ENCODE measurements at places on chromosomes 2 and 18.
A peak's percentile ranks its signal among the peaks of the same experiment; 100 is the strongest.

- no peak for DNase-seq
Observed at GRCh38 chr2:172031536-172031935, 31.8 kb downstream of the METAP1D start.

GRCh38 chr2:10085668-10086059 lies 5.5 kb upstream of the CYS1 start:
- DNase-seq, result no peak

GRCh38 chr2:104793966-104794365 lies 59.9 kb upstream of the POU3F3 start:
- no peak for DNase-seq

DNA sequence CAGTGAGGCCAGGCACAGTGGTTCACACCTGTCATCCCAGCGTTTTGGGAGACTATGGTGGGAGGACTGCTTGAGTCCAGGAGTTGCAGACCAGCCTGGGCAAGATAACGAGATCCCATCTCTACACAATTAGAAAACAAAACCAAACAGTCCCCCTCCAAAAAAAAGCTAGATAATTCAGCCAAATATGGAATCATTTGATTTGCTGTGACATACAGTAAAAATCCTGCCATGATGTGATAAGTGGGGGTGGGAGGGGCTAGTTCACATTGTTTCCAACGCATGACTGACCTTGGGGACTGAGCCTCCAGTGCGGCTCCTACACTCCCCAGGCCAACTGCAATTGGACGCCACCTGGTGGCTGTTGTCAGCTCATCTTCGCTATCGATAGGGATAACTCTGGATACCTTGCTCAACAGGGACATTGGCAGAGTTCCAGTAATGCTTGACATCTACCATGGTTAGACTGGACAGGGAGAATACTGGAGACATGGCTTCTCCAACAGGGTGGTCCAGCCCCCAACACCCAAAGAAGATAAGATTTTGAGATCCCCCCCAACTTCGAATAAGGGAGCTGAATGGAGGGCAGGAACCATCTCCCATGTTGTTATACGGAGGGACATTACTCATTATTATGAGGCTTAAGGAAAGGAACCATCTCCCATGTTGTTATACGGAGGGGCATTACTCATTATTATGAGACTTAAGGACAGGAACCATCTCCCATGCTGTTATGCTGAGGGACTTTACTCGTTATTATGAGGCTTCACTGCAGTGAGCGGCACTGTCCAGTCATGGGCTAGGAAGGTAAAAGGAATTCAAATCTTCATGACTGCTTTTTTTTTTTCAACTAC lies 135.9 kb downstream of the TGIF1 start:
- peak; percentile 88 for DNase-seq

DNA sequence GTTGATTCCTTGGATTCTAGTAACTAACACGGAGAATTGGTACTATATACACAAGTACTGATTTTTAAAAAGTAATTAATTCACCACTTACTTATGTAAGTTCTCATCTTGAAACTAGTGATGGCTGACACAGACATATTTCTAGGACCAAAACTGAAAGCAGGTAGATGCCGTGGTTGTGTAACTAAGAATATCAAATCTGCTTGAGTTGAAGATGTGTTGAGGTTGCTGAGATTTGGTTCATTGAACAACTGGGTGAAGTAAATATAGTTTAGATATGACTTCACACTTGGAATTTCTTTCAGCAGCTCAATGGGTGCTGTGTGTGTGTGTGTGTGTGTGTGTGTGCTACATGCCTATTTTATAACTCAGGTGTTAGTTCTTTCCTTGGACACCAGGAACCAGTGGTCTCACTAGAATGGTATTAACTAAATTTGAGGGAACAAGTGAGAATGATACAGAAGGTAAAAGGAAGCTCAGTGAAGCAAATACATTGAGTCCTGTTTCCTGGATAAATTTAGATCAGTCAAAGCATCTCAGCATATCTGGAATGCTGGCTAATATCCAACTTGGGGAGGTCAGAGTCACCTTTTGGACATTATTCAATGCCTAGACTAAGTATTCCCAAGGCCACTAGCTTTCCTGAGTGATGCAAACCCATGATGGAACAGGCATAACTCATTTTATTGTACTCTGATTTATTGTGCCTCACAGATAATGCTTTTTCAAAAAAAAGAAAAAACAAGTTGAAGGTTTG lies 110.7 kb upstream of the ZEB2 start:
- no peak for DNase-seq

DNA sequence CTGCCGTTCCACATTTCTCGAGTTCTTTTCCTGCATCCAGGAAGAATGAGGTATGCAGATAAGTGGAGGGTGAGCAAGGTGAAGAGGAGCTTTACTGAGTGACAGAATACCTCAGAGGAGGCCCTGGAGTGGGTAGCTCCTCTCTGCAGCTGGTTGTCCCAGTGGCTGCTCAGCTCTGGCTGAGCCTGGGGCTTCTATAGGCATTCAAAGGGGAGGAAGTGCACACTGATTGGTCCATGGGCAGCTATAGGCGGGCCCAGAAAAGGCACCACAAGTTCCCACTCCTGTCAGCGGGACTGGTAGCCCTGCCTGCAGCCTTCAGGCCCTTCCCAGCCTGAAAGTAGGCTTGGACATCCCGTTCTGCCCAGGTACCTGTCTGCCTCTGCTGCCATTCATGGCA lies 94.7 kb downstream of the DOK6 start:
- DNase-seq, result no peak

- DNase-seq, result no peak
Observed at GRCh38 chr18:79108549-79109215, 39.5 kb downstream of the ATP9B start.

GRCh38 chr2:111250448-111251030 lies 129.8 kb downstream of the BCL2L11 start:
- DNase-seq, result no peak

DNA sequence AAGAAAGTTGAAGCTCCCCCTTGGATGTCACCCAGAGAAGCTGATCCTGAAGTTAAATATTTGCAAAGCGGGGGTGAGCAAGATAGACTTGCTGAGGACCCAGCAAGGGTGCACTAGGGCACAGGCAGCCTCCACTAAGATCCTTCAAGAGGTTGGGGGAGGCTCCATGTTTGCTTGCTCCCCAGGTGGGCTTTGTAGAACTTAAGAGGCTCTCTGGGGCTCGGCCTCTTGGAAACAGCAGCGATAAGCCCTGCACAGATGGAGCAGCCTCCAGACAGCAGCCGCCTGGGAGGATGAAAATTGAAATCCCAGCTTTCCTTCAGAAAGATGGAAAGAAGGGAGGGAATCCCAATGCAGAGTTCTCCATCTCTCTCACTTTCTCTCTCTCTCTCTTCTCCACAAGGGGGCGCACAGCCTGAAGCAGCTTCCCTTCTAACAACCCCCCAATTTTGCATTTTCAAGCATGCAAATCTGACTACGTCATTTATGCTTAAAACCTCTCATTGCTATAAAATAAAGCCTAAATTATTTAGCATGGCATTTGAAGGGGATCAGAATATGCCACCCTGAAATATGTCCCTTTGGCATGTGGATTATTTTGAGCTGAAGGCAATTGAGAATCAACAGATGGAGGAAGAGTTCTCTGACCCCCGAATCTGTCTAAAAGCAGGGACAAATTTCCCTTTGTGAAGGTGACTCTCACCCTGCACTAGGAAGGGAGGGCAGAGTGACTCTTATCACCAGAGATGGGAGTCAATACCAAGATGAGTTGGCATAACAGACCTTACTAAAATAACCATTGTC lies 185.7 kb upstream of the KLHL29 start:
- DNase-seq, result peak; percentile 26

GRCh38 chr2:237898057-237898414 lies 38.6 kb downstream of the RAMP1 start:
- peak; percentile 13 for DNase-seq

DNA sequence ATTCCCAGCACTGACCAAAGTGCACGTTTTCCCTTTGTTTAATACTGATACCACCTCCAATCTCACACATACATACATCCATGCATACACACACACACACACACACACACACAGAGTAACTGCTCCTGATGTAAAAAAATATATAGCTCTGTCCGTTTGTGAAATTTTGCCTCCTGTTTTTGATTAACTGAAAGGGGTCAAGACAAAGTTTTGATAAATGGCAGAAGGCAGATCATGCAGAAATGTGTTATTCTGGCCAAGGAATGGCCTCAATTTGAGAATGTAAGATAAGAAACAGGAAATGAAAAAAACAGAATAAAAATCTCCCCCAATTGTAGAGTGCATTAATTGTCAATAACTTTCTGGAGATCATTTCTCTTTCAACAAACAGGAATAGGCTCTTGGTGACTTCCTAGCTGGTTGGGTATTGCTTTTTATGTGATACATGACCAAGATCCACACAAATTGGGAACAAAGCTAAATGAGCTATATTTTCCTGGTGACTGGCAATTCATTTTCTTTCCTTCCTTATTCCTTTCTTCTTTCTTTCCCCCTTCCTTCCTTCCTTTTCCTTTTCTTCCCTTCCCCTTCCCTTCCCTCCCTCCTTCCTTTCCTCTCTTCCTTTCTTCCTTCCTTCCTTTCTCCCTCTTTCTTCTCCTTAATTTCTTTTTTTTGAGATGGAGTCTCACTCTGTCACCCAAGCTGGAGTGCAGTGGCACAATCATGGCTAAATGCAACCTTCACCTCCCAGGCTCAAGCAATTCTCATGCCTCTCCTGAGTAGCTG lies 88.9 kb upstream of the PMAIP1 start:
- no peak for DNase-seq

GRCh38 chr2:3038636-3039035 lies 339.0 kb downstream of the EIPR1 start:
- no peak for DNase-seq

- no peak for DNase-seq
Observed at GRCh38 chr2:83234246-83234645, 1224.8 kb downstream of the SUCLG1 start.

DNA sequence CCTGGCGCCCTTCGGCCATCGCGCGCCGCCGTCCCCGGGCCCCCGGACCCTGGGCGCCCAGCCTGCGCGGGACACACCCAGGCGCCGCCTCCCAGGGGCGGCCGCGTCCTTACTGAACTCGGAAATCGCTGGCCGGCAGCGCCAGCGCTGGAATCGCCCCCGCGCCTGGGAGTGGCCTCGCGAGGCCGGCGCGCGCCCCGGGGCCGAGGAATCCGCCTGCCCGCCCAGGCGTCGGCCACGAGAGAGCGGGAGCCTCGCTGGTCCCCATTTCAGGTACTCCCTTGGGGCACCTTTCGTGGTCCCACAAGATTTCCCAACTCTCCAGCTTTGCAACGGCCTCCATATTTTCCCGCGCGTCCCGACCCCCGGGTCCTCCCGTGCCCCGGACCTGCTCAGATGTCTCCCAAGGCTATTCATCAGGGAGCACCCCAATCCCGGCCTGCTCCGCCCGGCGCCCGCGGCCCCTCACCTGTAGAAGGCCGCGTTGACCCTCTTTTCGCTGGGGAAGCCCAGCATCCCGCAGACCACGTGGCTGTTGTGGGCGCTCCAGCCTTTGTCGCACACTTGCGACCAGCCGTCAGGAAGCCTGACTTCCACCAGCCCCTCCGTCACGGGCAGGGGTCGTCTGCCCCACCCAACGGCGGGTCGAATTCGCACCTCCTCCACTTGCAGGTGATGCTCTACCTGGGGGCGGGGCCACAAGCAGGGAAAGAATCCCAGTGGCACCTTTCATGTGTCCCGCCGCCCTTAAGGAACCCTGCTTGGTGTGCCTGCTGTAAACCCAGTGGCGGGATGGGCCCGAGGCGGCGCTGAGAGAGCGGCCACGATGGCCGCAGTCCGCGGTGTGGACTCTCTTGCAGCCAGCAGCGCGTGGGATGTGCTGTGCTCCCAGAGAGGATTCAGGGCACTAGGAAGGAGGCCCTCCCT lies 4.6 kb downstream of the LOXL3 start:
- DNase-seq, result peak; percentile 79

- DNase-seq, result no peak
Observed at GRCh38 chr2:47265751-47266231, 110.7 kb upstream of the STPG4 start.

DNA sequence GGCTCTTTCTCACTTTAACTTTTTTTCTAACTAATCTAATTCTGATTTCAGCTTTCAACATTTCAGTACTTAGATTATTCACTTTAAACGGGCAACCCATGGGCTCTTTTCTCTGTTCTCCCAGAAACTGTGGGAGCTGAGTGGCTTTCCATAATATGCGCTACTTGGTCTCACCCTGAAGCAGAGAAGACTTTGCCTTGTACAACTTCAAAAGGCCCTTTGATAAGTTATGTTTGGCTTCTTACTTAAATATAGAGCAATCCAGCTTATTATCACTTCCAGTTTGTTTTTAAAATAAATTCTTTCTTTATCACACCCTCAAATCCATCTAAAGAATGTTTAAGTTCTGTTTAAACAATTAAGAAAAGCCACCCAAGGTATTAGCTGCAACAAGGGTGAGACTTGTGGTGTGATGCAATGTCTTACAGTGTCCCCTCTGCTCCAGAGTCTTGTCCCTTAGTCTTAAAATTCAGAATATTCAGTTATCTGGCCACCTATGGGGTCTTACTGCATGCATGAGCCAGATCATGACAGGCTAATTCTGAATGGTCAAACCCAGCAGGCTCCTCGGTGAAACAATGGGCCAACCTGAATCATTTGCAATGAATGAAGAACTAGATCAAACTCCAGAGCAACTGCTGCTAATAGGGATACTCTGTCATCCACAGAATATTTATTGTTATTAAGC lies 38.8 kb downstream of the GCG start:
- no peak for DNase-seq

GRCh38 chr2:25677877-25678276 lies 4.5 kb upstream of the DTNB start:
- DNase-seq, result no peak

GRCh38 chr2:18891600-18892345 lies 302.4 kb upstream of the NT5C1B start:
- DNase-seq, result no peak

DNA sequence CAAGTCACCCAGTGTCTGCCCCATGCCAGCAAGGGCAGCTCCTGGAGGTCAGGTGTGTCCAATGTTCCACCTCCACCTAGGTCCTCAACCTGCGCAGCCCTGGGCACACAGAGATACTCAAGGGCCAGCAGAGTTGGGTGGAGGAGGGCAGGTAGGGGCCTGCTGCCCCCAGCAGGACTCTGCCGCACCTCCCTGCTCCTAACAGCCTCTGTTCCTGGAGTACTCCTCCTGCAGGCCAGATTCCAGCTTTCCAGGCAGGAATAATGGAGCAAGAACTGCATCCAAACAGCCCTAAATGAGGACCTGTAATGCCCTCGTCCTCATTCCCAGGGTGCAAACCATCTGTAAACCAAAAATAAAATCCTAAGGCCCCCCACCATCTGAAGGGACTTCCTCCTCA lies 44.4 kb upstream of the ACAA2 start:
- DNase-seq, result no peak

- no peak for DNase-seq
Observed at GRCh38 chr2:201258666-201259615, 1.4 kb upstream of the CASP8 start.

Data from SW480 (cell line).